Osteoblast (primary cell): ENCODE measurements at places on chromosomes 5 and 9. TPM values are rescaled to one million over a fixed set of nuclear protein-coding genes. Genes with fewer than 3 reads are reported as not detected.

DNA sequence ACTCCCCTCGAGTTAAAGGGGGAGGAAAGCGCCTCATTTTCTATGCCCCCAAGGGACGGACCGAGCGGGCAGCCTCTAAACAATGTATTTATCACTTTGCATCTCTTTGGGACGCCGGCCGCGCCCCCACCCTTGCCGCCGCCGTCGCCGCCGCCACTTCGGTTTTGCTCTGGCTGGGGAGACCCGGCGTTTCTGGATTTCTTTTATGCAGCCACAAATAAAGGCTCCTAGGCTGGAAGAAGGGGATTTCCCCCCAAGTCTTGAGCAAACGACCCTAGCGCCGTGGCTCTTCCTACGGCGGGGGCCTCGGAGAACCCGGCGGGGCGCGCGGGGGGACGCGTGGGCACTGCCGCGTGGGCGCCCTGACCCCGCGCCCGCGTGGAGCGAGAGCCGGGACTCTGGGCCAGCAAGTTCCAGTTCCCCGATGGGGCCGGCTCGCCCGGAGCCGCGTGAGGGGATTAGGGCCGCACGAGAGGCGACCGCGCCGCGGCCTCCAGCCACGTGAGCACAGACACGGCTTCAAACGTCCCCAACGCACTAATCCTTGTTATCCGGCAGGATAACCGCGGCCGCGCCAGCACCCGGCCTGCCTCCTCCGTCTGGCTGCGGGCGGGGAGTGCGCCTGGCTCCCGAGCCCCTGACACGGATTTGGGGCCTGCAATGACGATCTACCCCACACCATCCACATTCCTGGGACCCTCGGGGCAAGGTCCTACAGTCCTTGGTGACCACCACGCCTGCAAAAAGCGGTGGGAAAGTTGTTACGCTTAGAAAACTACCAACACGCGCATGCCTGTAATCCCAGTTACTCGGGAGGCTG lies 7.9 kb upstream of the NEUROG1 start:
- peak; percentile 91 for DNase-seq

DNA sequence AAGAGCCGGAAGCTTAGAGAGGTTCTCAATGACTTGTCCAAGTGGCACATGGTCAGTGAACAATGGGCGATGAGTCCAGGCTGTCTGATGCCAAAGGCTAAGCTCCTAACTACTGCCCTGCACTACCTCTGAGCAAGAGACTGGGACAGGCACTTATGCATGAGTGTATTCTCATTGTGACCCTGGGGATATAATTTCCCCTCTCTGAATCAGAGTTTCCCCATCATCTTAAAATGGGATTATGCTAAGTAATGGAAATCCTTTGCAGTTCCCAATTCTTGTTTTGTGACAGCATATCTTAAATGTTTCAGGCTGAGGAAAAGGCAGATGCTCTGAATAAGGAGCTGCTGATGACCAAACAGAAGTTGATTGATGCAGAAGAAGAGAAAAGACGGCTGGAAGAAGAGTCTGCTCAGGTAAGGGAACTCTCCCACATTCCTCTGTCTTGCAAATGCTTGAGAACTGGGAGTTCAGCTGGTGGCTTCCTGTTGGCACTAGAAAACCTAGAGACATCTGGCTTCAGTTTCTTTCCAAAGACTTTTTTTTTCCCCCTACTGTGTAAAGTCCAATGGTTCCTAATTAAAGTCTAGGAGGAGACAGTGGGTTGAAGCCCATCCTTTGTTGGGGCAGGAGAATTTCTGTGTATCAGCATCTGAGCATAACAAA lies 64.1 kb downstream of the GPR21 start:
- DNase-seq = no peak

DNA sequence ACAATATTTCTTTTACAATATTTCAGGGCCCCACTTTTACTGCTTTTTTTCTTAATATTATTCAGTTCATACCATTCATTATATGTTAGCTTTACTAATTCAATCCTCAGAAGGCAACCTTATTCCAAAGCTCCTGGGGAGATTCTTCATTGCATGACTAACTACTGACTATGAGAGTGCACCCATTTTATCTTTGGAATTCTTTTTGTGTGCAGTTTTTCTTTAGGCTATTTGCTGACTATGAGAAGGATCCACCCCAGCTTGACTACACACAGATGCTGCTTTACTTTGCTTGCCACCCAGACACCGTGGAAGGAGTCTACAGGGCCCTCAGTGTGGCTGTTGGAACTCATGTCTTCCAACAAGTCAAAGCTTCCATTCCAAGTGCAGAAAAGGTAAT lies 56.9 kb upstream of the IL7R start:
- no peak for DNase-seq

The TUSC1 gene
- total RNA-seq = 12.7 and 13.8 TPM in 2 replicates

DNA sequence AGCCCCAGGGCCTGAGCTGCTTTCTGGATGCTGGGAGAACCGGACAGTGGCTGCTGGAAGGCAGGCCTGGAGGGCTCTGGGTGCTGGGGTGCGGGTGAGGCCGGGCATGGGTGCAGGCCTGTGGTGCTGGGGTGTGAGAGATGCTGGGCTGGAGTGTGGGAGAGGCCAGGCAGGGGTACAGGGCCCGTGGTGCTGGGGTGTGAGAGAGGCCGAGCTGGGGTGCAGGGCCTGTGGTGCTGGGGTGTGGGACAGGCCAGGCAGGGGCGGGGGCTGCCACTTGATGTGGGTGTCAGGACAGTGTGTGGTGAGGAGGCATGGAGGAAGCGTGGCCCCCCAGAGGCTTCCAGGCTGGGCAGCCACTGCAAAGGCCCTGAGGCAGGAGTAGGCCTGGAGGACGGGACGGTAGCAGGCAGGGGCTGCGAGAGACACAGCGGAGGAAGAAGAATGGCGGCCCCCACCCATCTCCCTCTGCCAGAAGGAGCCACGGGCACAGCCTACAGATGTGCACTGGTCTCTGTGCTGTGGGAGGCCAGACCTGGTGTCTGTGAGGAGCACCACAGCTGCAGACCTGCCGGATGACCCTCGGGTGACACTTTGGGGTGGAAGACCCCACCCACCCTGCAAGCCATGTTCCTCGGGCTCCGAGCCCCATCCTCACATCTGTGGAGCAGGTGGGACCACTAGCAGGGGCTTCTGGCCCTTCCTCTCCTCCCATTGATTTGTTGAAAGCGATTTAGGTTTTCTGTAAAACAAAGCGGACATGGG lies 9.3 kb downstream of the NKD2 start:
- DNase-seq = peak; percentile 87

DNA sequence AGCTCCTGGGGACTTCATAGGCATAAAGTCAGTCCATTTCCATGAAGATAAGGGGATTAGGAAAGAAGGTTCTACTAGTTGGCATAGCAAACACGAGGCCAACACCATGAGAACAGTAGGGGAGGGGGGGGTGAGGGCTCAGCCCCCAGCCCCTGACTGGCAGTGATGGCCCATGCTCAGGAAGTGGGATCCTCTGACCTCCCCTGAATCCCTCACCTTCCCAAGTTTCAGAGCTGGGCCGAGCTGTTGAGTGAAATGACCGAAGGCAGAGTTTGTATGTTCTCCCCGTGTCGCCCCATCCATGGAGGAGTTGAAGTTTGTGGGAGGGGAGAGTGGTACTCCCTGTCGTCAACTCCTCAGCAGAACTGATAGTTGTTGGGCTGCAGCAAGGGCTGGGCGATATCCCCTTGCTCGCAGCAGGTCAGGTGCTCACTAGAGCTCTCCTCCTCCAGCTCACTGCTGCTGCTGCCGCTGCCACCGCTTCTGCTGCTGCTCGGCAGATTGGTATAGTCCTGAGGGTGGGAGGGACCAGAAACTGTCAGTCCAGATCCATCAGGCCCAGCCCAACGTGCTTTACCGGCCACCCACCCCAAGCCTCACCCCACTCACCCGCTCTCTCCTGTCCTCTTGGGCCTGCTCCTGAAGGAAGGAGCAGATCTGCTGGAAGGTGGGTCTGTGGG lies 32.5 kb downstream of the CSF1R start:
- DNase-seq = no peak

The IARS1 gene
- total RNA-seq = 491 and 529 TPM in 2 replicates

DNA sequence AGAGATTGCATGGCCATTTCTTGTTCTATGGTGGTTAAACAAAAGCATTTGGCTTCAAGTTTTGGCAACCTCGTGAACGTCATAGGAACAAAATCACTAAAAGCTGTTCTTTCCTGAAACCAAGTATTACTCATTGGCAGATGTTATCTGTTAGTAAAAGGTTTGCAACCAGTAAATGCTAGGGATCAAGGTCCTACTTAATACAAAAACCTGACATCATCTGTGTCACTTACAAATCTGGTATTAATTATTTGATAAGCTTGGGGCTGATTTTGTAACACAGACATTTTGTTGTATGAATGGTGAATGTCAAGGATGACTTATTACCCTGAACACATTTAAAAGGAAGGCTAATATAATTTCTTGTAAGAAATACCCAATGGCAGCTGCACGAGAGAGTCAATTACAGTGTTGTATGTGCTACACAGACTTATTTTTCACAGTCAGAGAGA lies 486.4 kb upstream of the ZNF608 start:
- DNase-seq = peak; percentile 13

GRCh38 chr5:1494780-1495524 lies 28.8 kb downstream of the LPCAT1 start:
- no peak for DNase-seq

DNA sequence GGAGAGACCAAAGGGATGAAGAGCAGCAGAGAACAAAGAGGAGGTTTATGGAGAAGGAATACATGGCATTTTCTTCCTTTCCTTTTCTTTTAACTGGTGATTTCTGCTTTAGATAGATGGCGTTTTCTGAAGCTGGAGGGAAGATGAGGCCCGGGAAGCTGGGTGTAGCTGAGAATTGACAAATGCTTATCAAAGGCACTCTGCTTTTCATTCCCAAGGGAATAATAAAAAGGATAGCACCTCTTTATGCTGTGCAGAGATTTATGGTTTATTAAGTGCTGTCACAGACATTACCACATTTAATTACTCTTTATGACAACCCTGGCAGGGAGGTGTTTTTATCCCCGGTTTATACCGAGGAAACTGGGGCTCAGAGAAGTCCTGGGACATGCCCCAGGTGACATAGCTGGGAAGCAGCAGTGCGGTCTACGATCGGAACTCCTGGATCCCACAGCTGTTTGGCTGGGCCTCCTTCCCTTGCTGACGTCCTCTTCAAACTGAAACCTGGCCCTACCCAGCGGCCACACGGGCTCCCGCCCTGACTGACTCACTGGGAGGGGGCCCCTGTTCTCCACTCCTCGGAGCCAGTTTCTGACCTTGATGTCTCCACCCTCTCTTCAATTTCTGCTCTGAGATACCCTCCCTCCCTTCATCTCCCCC lies 8.2 kb upstream of the EPB41L4B start:
- no peak for DNase-seq

- DNase-seq = peak; percentile 92
These were observed 31.9 kb downstream of the ANKRD33B start for GRCh38 chr5:10595672-10596309.

- DNase-seq = no peak
These were observed 28.5 kb upstream of the ABO start for GRCh38 chr9:133303266-133304157.

DNA sequence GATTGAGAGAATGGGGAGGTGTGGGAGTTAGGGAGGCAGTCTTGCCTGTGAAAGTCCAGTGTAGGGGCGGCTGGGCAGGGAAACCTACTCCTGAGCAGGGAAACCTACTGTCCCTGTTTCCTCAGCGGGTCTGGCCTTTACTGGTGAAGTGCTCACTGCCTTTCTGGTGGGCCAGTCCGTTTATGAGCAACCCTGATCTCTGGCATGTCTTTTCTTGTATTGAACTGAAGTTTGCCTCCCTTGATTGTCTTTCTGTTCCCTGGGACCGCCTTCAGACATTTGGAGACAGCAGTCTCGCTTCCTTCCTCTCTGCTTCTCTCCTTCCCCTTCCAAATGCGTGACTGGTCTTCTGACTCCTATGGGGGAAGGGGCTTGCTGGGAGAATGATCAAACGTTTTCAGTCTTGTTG lies 2.9 kb downstream of the SNX18 start:
- DNase-seq = peak; percentile 87

The SLC35A4 gene
- total RNA-seq = 17.4 and 20.6 TPM in 2 replicates

The CARTPT gene
- total RNA-seq = not detected in 2 replicates

- no peak for DNase-seq
These were observed 23.5 kb upstream of the TENT2 start for GRCh38 chr5:79588696-79589095.

DNA sequence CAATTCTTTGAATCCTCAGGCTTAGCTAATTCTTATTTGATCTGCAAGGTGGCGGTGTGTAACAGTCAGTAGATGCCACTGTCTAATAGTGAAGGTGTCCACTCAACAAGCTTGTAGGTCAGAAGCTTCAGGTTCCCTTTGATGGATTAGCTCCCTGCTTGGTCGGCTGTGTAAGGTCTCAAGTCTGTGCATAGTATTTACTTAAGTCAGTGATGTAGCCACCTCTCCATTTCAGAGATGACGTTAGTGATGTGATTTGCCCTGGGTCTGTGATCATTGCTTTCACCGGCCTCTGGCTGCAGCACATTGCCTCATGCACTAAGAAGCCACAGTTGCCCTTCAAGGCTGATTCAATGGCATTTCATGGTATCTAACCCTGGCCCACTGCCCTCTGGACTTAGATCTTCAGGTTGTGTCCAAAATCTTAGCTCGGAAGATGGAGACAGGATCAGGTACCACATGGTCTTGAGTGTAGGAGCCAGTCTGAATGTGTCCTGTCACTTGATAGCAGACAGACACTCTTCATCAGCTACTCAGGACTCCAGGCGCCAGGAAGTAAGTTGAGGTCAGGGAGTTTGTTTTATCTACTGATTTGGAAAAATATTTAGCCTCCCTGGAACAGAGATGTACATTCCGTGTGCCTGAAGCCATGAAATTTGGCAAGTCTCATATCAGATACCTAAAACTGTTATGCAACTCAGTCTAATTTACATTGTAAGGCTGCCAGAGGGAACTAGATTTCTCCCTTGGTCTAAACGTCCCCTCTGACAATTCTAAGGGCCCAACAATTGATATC lies 42.9 kb downstream of the SUB1 start:
- DNase-seq = peak; percentile 74

The TMC1 gene
- total RNA-seq = under 0.01 TPM in 1 of 2 replicates, not detected in the other

DNA sequence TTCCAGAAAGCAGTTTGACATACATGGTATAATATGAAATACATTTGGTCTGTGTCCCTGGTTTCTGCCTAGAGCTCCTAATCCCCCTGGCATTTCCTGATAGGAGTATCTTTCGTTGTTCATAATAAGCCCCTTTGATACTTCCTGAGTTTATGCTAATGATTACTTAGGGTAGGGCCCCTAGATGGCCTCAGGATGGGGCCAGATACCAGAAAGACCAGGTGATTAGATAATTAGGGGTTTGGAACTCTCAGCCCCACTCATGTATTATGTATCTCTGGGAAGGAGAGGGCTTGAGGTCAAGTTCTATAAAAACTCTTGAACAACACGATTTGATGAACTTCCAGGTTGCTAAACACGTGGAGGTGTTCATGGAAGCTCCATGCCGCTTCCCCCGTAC lies 163.3 kb upstream of the ZNF608 start:
- no peak for DNase-seq

The FBP2 gene
- not detected in 2 replicates for total RNA-seq

GRCh38 chr5:87435144-87435694 lies 22.5 kb upstream of the CCNH start:
- no peak for DNase-seq

DNA sequence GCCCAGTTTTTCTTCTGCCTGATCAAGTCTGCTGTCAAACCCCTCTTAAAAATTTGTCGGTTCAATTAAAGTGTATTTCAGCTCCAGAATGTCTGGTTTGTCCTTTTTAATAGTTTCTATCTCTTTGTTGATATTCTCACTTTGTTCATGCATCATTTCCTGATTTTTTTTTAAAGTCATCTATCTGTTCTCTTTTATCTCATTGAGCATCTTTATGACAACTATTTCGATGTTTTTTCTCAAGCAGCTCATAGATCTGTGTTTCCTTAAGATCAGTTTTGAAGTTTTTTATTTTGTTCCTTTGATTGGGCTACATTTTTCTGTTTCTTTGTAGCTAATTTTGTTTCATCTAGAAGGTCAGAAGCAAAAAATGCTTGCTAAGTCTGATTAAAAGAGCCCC lies 53.7 kb downstream of the FGD3 start:
- no peak for DNase-seq

The SPINK6 gene
- not detected in 2 replicates for total RNA-seq
